SHP77 (cell line): ENCODE measurements at places on chromosomes 1 and 21.

- no peak for DNase-seq
Observed at GRCh38 chr1:51506537-51506936, 12.5 kb downstream of the EPS15 start.

GRCh38 chr1:168480997-168481396 lies 62.8 kb downstream of the XCL2 start:
- DNase-seq = no peak

DNA sequence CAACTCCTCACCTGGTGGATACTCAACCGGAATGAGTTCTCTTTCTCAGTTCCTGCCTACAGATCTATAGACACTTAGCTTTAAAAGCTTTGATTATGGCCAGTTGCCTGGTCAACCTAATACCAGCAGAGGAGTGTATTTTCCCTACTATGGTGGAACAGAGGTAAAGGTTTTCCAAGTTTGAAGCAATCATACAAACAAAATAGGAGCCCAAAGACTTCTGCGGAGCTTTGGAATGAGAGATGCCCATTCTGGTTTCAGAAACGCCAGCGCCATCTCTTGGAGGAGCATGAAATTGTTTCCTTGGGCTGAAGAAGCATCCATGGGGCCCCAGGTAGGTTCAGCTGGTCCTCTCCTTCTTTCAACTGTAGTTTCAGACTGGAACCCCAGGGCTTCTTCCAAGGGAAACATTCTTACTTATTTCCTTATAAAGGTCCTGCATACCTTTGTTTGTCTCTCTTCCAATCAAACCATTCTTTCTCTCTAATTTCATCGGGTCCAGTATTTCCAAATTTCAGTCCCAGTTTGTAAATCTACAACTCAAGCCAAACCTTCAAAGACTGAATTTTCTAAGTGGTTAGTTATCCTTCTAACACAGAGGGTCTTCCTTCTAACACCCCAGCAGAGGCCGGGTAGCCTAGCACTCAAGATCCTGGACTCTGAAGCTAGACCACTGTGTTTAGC lies 95.9 kb downstream of the KCNJ15 start:
- DNase-seq = peak; percentile 68

DNA sequence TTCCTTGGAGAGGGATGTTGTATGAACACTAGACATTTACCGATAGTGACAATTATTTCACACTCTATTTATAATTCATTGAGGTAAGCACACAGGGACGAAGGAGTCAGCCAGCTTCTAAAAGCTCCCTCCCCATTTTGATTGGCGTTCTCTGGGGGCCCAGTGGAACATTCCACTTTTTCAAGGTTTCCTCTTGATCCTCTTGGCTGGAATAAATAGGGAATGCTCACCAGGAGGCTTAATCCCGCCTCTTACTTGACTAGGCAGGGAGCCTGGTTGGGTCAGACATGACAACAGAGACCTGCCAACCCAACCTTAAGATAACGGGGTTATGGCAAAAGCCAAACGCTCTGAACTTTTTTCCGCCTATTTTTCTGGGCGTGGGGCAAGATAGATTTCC lies 974 bp downstream of the ACTN2 start:
- DNase-seq = no peak

DNA sequence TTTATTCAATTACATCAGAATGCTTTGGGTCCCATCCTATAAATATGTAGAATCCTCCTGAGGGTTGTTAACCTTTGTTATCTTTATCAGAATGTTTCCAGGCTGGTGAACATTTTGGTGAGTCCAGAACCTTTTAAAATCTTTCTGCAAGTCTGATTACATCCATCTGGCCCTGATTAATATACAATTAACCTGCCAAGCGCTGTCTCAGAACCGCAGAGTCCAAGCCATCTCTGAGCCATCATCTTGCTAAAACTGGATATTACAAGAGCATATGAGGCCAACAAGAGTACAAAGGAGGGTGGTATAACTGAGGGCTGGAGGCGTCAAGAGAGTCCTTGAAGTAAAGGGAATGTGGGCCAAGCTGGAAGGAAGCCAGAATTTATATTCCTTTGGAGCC lies 88.6 kb upstream of the ZC3H11B start:
- DNase-seq = no peak

DNA sequence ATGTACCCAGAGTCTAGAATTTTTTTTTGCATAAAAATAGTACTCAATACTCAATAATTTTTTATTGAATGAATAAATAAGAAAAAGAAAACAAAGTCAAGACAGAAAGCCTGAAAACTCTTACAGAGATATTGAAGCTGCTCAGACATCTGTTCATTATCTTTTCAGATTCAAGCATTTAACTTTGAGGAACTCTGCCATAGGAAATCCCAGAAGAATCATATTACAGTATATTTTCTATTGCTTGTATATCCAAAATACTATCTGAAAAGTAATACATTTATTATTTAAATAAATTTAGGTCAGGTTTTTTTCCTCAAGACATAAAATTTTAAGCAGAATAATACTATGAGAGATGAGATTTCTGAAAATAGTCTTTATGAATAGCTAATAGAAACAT lies 755.9 kb upstream of the ADGRL4 start:
- no peak for DNase-seq

DNA sequence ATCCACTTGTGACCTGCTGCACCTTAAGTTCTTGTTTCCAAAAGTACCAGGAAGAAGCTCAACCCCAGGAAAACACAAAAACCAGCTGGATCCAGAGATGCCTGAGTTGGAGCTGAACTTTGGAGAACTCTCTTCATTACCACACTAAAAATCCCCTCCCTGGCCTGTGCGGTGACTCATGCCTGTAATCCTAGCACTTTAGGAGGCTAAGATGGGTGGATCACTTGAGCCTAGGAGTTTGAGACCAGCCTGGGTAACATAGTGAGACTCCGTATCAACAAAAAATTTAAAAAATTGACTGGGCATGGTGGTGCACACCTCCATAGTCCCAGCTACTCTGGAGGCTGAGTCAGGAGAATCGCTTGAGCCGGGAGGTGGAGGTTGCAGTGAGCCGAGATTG lies 6.2 kb downstream of the MAP1LC3C start:
- DNase-seq = no peak

GRCh38 chr1:61329556-61329955 lies 247.2 kb downstream of the NFIA start:
- no peak for DNase-seq

- DNase-seq = no peak
Observed at GRCh38 chr1:223204424-223204823, 61.4 kb upstream of the TLR5 start.

- no peak for DNase-seq
Observed at GRCh38 chr1:182829285-182829932, 9.7 kb upstream of the DHX9 start.

DNA sequence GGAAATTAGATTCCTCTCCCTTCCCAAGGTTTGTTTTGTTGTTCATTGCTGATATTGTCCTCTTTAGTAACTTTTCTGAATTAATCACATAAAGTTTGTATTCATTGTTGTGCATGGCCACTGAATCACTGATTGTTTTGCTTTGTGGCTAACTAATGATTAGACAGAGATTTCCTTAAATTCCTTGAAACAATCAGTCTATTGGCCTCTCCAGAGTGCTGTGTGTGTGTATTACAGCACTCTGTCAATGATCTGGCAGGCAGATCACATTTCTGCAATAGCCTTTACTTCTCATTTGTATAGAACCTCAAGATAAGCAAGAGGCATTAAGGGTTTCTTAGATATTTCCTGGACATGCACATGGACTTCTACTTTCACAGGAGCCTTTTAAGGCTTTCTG lies 78.6 kb downstream of the DUSP10 start:
- DNase-seq = no peak

GRCh38 chr1:212106286-212106792 lies 70.8 kb downstream of the DTL start:
- DNase-seq = no peak

DNA sequence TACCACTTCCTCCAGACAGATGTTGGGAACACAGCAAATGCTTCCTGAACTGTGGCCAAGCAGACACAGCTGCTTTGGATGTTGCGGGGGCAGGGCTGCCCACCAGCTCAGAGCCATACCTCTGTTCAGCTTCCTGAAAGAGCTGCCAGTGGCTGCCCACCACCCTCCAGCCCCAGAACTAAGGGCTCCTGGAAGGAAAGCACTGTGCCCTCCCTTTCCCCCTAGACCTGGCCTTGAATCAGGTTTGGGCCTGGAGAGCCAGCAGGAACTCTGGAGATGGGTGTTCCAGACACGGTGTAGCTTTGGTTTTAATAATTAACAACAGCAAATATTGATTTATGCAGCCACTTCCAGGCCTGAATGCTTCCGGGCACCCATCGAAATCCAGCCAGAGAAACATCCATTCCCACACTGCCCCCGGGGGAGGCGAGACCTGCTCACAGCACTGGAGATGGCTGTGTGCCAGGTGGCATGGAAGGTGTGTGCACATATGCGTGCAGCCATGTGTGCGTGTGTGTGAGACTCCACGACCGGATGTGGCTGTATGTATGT lies 45.7 kb downstream of the RAP1GAP start:
- DNase-seq = peak; percentile 77

GRCh38 chr1:92362970-92363369 lies 64.1 kb downstream of the RPAP2 start:
- DNase-seq = no peak

GRCh38 chr1:200364831-200365230 lies 45.0 kb downstream of the ZNF281 start:
- DNase-seq = no peak

DNA sequence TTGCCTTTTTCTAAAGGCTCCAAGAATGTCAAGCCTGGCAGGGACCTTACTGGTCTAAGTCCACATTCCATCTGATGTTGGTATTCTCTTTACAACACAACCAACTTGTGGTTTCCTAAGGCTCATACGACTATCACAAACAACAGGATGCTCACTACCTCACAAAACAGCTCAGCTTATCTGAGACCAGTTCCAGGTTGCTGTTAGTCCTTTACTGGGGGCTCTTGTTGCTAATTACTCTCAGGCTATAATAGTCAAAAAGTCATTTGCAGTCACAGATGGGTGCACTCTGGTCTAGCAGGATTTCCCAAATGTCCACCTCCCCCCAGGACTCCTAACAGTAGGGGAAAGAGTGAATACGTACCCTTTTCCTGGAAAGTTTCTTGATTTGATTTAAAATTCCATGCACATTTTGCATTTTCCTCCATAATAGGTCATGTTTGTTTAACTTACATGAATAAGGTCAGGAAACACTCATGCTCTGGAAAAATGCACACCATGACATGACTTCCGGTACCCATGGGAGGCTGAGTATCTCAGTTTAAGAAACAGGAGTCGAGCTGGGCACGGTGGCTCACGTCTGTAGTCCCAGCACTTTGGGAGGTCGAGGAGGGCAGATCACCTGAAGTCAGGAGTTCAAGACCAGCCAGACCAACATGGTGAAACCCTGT lies 16.0 kb downstream of the LCK start:
- no peak for DNase-seq

- DNase-seq = no peak
Observed at GRCh38 chr1:6087377-6087772, 41.7 kb downstream of the KCNAB2 start.

DNA sequence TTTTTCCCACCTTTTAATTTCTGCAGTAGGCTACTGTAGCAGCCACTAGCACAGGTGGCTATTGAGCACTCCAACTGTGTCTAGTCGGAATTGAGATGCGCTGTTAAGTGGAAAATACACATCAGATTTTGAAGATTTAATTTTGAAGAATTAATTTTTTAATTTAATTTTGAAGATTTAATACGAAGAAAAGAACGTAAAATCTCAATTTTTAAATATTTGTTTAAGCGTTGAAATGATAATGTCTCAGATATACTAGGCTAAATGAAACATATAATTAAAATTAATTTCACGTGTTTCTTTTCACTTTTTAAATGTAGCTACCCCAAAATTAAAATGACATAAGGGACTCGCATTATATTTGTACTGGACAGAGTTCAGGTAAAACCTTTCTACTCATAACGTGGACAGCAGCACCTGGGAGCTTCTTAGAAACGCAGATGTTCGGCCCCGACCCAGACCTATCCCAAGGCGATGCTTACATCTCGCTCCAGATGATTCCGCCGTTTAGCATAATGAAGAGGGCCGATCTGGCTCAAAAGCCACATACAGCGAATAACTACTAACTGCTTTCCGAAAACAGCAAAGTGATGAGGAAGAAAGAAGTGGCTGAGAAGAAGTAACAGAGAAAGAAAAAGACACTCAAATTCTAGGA lies 717 bp downstream of the CRYZL1 start:
- DNase-seq = no peak

GRCh38 chr21:34186109-34186719 lies 112.8 kb downstream of the MRPS6 start:
- DNase-seq = no peak
